ENCODE measurements at places on chromosomes 2 and 18.

GRCh38 chr18:35635170-35635569 lies 53.6 kb downstream of the GALNT1 start:
- no peak for DNase-seq

DNA sequence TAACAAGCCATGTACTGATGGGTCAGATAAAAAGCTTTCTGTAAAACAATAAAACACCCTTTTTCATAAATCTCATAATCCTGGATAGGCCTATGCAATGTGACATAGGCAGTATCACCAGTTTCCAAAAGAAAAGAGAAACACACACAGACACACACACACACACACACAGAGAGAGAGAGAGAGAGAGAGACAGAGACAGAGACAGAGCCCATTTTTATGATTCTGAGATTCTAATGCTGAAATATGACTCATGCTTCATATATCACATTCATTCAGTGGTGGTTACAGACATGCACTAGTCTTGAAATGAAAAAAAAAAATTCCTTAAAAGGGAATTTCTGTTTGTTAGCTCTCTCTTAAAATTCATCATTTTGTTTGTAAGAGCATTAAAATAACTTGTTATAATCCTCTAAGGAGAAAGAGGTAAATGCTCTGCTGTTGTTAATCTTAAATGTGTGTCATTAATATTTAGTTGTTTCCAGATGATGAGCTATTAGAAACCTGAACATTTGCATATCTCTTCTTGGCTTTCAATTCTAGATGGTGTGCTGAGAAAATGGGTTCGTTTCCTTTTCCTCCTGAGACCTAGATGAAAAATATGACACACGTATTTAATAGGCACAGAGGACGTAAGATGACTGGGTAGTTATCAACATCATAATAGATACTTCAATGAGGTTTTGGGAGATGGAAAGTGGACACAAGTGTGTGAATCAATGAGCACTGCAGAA lies 1598.7 kb upstream of the ACVR2A start:
- DNase-seq: no peak

DNA sequence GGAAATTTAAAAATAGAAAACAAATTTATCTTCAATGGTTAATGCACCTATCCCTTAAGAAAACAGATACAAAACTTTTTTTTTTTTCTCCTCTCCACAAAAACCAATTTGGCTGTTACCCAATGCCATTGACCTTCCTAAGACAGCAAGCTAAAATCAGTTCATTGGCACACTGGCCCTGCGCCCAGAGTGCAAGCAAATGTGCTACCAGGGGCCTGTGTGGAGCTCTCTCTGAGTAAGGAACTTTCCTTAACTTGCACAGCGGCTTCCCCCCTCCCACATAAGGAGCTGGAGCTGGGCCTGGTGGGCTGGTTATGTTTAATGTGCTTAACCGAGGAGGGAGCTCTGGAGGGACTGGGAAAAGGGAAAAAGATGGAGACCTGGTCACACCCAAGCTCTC lies 17.6 kb upstream of the POU3F3 start:
- no peak for DNase-seq

DNA sequence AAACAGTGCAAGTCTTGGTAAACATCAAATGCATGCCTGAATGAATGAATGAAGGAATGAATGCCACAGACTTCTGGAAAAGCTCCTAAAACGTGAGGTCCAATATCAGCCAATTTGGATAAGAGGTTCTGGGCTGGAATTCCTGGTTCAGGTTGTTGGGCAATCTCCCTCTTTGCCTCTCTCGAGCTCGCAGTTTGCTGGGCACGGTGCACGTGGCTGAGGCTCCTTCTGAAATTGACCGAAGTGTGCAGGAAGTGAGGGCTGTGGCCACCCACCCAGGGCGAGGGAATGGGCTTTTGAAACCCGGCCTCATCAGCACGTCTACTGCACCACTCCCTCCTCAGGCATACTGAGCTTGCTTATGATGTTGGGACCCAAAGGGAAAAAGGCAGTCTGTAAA lies 288.8 kb upstream of the HS6ST1 start:
- DNase-seq: no peak

DNA sequence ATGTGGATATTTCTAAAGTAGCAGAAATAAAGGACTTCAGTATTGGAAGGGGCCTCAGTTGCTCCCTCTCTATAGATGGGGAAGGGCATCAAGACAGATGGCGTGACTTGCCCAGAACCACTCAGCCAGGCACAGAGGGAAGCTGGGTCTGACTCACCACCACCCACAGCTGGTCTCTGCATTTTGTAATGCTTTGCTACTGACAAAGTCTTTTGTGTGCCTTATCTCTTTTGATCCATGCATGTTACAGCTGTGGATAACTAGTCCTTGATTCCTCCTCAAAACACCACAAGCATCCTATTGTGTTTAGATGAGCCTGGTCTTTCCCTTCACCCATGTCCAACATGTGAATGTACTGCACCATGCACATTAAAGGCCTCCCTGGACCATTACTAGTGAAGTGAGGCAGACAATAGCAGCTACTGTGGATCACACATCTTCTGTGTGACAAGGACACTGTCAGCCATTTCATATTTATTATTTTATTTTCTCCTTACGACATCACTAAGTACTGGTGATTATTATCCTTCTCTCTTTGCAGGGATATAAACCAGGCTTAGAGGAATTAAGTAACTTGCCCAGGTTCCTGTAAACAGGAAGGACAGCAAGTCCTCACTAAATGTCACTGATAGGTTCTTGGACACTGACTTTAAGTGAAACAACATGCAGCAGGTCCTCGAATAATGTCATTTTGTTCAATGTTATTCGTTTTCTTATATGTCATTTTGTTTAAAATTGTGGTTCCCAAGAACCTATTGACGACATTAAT lies 29.6 kb upstream of the IL37 start:
- peak; percentile 39 for DNase-seq

DNA sequence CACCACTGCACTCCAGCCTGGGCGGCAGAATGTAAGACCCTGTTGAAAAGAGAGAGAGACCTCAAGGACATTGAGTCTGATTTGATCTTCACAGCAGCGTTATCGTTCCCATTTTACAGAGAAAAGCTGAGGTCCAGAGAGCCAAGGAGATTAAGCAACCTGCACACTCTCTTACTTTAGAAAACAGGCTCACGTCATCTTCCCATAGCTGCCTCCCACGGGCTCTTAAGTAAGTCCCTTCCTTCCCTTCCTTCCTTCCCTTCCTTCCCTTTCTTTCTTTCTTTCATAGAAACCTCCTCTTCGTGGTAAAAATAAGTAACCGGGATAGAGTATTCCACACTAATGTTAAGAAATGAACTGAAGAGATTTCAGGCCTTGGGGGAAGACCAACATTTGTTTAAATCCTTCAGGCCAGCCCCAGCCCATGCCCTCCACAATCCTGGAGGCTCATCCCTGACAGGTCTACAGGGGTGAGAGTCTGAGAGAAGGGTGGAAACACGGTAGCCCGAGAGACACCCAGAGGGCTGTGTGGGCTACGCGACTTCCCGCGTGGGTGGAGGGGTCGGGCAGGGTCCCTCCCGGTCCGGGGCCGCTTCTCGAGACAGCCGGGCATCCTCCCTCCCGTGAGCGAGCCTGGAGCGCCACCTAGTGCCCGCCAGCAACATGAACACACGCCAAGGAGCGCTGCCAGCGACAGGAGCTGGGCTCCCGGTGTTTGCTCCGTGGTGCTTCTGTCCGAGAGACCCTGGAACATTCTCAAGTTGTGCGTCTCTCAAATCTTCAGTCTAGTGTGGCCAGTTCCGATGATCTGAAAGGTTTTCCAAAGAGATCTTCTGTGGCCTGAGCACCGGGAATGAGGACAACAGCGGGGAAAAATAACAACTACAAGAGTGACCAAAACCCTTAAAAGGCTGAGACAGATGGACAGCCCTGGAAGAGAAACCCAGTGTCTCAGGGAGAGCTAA lies 160.3 kb downstream of the INO80D start:
- DNase-seq: peak; percentile 70

- no peak for DNase-seq
Observed at GRCh38 chr2:56118474-56118873, 65.3 kb upstream of the CCDC85A start.

- DNase-seq: no peak
Observed at GRCh38 chr2:164696634-164697033, 75.4 kb upstream of the GRB14 start.

- DNase-seq: no peak
Observed at GRCh38 chr2:86417961-86418360, 23.2 kb upstream of the KDM3A start.

DNA sequence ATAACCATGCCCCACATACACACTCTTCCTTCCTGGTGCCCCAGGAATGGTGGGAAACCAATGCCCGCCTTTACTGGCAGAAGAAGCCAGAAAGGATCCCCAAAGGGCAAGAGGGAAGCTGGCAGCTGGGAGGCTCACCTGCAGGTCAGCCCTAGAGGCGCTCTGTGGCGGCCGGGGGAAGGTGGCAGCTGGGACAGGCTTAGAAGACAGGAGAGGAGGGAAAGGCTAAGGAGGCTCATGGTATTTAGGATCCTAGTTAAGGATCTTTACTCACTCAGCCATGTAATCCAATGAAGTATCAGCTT lies 23.8 kb downstream of the ADRA2B start:
- DNase-seq: no peak

GRCh38 chr2:2175381-2176090 lies 155.5 kb downstream of the MYT1L start:
- no peak for DNase-seq

DNA sequence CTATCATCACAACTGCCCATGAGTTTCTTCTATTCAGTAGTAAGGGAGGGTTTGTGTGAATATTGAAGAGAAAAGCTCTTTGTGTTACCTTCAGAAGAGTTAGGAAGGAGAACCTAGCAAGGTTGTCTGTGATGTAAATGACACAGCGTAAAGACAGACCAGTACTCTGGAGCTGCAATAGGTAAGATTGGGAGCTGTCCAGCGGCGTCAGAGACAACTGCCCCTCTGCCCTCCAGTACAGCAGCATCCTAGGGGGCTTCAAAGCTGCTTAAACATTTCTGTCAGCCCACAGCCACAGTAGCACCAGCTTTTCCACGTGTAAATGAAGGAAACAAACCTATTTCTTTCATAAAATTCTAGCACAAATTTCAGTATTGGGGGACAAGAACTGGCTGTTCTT lies 34.5 kb downstream of the NYAP2 start:
- no peak for DNase-seq

- DNase-seq: no peak
Observed at GRCh38 chr18:48325115-48325665, 84.0 kb downstream of the ZBTB7C start.

DNA sequence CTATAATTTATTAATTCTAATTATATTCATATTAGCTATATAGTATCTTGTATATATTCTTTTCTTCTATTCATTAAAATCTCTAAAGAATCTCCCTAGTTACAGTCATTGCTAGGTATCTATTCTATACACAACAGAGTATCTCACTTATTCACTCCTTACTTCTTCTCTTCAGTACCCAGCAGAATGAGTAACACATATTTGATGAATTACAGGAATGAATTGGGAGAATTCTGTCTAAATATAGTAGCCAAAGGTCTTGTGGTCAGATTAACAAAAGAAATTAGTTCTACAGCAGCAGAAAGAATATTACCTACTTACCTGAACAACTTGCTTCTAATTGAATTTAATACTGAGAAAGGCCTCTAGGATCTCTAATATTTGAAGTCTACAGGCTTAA lies 758.0 kb upstream of the ZEB2 start:
- DNase-seq: no peak

GRCh38 chr2:224085246-224085645 lies 46.2 kb upstream of the SERPINE2 start:
- no peak for DNase-seq
